ENCODE measurements at places on chromosomes 1 and 21.

GRCh38 chr21:27614231-27614630 lies 647.3 kb upstream of the ADAMTS5 start:
- no peak for DNase-seq

DNA sequence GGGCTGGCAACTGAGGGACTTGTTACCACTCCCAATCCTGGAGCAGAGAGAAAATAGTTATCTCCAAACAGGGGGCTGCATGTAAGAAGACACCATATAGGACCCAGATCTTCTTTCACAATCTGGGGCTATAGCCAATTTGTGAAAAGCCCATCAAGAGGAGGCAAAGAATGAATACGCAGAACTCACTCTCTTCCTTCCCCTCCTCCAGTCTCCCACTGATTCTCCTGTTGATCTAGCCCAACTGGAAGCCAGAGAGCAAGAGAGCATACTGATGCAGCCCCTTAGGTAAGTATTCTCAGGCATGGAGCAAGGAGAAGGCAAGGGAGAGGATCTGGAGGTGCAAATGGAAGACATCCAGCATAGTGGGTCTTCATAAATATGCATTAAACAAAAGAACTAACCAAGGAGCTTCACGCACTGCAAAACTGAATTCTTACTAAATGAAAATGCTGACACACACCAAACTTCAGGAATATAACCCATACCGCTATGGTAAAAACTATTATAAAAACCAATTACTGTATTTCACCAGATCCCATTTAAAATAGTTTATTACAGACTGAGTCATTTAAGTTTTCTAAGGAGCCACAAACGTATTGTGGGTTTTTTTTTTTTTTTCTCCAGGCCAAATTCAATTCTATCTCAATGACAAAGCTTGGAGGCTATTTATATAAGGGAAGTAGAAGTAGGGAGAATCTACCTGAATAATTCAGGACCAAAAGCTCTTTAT lies 15.5 kb upstream of the HMGB4 start:
- DNase-seq: no peak

GRCh38 chr21:38649120-38649519 lies 150.8 kb upstream of the ERG start:
- DNase-seq: no peak

DNA sequence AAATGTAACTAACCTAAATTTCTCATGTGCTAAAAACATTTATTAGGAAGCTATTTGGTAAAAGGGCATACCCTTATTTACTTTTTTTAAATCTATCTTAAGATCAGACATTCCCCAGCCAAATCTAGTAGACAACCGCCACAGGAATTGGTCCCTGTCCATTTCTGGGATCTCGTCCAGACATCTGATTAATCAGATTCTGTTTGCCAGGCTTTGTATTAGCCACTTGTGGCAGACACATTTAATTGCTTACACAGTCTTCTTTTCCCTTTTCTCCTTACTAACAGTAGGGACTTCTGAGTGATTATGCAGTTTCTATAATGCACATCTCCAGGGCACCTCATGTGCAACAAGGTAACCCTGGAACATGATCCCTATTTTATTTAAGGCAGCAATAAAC lies 449.0 kb upstream of the RGS18 start:
- no peak for DNase-seq

GRCh38 chr1:47582891-47583608 lies 145.2 kb downstream of the FOXD2 start:
- no peak for DNase-seq

DNA sequence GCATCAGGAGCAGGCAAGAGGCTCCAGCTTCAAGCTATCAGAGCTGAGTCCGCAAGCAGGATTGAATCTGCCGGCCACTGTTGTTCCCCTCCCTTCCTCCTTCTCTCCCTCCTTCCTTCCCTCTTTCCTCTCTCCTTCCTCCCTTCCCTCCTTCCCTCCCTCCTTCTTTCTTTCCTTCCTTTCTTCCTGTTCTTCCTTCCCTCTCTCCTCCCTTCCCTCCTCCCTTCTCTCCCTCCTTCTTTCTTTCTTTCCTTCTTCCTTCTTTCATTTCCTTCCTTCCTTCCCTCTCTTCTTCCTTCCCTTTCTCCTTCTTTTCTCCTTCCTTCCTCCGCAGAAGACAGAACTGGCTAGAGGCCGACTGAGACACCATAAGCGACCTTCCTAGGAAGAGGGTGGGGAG lies 534.0 kb downstream of the NPHP4 start:
- DNase-seq: no peak

DNA sequence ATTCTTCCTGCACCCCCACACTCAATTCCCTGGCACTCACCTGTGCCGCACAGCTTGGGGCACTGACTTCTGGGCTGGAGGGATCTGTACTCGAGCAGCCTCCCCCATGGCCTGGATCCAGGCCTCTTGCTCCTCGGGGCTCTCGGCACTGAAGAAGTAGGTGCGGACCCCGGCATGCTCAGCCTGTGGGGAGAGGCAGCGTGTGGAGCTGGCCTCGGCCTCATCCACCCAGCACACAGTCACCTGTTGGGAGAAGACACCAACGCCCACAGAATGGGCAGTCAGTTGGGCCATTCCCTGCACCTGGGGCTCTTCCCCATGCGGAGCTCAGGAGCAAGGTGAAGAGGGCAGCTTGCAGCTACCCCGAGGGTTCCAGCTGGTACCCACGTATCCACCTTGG lies 47.5 kb upstream of the GOLT1A start:
- DNase-seq: no peak

GRCh38 chr1:36007741-36008140 lies 76.2 kb upstream of the TEKT2 start:
- no peak for DNase-seq

GRCh38 chr1:159936273-159936904 lies 9.0 kb downstream of the IGSF9 start:
- peak; percentile 52 for DNase-seq

DNA sequence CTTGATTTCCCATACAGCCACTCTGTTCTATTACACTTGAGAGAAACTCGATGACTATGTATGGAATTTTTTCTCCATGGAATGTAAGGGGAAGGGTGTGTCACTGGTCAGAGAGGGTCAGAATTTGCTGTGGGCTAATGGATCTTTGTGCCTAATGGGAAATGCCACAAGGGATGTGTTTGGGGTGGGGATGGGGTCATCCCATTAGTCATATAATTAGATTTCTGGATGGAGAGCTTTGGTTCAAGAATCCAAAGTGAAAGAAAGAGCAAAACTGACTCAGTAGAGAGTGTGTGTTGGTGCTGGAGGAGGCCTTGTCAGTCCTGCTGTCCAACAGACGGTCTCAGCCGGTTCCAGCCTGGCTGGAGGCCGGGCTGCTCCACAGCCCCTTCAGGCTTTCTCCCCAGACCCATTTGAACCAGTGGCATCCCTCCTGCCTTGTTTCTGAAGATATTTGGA lies 86.4 kb downstream of the LAMC2 start:
- no peak for DNase-seq

DNA sequence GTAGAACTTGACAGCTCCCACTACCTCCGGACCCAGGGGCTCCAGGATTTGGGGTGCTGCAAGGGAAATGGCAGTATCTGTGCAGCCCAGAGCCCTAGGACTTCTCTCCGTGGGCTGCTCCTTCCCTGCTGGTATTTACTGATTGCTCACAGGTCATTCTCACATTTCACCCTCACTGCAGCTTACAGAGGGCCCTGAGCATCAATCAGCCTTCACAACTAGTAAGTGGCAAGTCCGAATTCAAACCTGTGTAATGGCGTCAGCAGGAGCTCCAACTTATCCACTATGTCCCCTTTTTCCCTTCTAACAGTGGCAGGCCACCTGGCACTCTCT lies 32.4 kb downstream of the PIK3C2B start:
- no peak for DNase-seq

GRCh38 chr1:6998267-6998666 lies 213.0 kb downstream of the CAMTA1 start:
- DNase-seq: no peak

DNA sequence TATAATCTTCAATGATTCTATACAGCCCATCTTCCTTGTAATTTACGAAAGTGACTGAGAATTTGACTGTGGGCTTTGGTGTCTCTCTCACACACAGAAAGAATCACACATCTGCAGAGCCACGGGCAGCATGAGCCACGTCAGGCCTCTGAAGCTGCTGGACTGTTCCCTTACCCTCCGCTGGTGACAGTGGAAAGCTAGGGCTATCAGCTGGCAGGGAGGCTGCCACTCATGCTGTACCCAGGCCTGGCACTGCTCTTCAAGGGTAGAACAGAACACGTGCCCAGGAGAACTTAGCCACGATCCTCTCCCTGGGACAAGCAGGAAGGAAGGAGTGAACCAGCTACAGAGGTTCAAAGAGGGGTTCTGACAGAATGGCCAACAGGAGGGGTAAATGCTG lies 90.7 kb downstream of the JAK1 start:
- no peak for DNase-seq

GRCh38 chr1:225467193-225468020 lies 39.6 kb upstream of the LBR start:
- DNase-seq: peak; percentile 65

DNA sequence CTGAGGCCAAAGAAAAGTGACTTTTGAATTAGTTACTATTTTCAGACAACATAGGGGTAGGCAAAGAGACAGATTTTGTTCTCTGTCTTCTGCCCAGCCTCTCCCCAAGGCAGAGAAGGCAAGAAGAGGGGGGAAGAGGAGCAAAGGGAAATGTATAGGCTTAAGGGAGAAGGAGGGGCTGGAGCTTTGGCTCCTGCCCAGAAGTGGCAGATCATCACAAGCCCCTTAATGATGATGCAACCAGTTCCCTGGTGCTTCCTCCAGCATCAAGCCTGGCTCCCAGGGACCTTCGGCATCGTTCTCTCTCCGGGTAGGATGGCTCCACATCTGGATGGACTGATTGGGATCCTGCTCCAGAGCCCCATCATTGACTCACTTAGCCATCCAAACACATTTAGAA lies 112.8 kb downstream of the KCND3 start:
- DNase-seq: no peak

DNA sequence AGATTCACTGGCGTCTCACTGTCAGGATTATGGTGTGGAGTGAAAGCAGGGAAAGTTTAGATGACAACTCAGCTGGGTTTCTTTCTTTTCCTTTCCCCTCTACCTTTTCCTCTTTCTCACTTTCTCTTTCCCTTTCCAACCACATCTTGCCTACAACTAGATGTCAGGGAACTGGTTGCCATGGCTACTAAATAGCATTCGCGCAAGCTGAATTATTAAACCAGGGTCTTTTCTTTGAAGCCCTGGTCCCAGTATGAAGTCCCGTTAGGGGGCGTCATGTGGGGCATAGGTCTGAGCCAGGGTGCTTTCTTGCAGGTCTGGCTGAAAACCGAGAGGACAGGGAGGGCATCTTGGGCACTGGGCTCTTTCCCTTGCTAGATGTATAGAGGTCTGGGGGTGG lies 168.4 kb upstream of the CACNA1E start:
- DNase-seq: no peak

GRCh38 chr1:37449936-37450335 lies 24.4 kb upstream of the ZC3H12A start:
- DNase-seq: no peak

DNA sequence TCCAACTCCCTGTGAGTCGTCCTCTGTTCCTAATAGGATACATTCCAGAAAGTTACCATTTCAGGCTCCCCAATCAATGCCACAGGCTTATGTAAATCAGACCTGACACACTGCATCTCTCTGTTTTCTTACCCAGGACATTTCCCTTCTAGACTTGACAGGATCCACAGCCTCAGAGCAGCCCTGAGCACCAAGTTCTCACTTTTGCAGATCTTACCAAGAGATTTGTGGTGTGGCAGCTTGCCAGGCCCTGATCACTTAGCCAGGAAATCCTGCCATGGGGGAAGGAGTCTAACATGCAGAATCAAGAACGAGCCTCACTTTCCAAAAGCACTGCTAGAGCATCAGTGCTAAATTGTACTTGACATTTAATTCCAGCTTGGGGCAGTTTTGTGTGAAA lies 202.9 kb downstream of the TBX15 start:
- DNase-seq: no peak

- DNase-seq: no peak
These were observed 29.7 kb upstream of the KIRREL1 start for GRCh38 chr1:157963713-157964112.

DNA sequence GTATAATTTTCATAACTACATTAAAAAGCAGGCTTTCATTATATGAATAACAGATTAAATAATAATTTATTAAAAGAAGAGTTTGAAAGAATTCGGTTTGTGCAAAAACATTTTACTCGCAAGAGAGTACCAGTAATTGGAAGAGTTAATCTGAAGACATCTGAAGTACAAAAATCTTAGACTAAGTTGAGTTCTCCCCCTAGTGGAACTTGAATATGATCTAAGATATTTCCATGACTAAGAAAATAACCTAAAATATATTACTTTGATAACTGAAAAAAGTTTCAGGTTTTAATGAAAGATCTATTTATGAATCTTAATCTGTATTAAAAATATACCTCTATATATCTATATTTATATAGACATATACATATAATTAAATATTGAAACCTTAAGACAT lies 112.5 kb upstream of the GFI1 start:
- DNase-seq: no peak

GRCh38 chr1:33898881-33899280 lies 35.0 kb downstream of the HMGB4 start:
- no peak for DNase-seq

GRCh38 chr1:224644553-224645154 lies 28.5 kb downstream of the CNIH3 start:
- peak; percentile 15 for DNase-seq

GRCh38 chr21:46645840-46646239 lies 10.4 kb downstream of the PRMT2 start:
- no peak for DNase-seq

DNA sequence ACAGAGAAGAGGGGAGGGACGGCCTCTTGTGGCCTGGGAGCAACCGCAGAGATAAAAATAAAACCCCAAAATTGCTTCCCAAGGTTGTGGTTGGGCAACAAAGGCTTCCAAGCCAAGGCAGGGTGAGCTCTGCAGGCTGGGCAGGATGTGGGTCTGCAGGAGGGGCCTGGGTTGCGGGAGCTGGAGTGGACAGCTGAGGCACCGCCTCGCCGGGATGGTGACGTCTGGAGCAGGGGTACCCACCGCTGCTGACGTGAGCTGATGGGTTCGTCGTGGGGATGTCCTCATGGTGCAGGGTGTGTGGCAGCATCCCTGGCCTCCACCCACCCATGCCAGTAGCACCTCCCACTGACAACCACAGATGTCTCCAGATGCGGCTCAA lies 3.7 kb downstream of the AURKAIP1 start:
- DNase-seq: peak; percentile 87

DNA sequence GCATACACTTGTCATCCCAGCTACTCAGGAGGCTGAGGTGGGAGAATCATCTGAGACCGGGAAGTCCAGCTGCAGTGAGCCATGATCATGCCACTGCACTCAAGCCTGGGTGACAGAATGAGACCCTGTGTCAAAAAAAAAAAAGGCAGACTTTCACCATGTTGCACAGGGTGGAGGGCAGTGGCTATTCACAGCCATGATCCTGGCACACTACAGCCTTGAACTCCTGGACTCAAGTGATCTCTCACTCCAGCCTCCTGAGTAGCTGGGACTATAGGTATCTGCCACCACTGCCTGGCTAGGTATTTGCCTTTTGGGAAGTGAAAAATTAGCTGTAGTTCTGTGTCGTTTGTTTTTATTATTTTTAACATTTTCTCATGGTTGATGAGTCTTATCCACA lies 19.1 kb downstream of the SPATA45 start:
- no peak for DNase-seq
